ENCODE measurements at places on chromosomes 3 and 15. TPM values are rescaled to one million over a fixed set of nuclear protein-coding genes. Genes with fewer than 3 reads are reported as not detected.

The P4HTM gene
- 23.5 TPM for polyA plus RNA-seq

The TRPM1 gene
- polyA plus RNA-seq: 0.88 TPM

The AHSG gene
- polyA plus RNA-seq: 0.26 TPM

The RAB43 gene
- 3.3 TPM for polyA plus RNA-seq

The EXD1 gene
- polyA plus RNA-seq: not detected

The SOX14 gene
- not detected for polyA plus RNA-seq

The STRA6 gene
- polyA plus RNA-seq: 57.7 TPM

The ADGRG7 gene
- polyA plus RNA-seq: 0.20 TPM

The NANOGP8 gene
- polyA plus RNA-seq: 0.35 TPM

The ZBTB47 gene
- polyA plus RNA-seq: 34.0 TPM

The RMDN3 gene
- polyA plus RNA-seq: 42.9 TPM

The SLC2A2 gene
- polyA plus RNA-seq: 1.3 TPM
